D341Med (cell line): ENCODE measurements at places on chromosomes 4 and X.
A peak's percentile ranks its signal among the peaks of the same experiment; 100 is the strongest.

- no peak for DNase-seq
Measured at GRCh38 chr4:110394871-110395270, 81.1 kb upstream of the ENPEP start.

DNA sequence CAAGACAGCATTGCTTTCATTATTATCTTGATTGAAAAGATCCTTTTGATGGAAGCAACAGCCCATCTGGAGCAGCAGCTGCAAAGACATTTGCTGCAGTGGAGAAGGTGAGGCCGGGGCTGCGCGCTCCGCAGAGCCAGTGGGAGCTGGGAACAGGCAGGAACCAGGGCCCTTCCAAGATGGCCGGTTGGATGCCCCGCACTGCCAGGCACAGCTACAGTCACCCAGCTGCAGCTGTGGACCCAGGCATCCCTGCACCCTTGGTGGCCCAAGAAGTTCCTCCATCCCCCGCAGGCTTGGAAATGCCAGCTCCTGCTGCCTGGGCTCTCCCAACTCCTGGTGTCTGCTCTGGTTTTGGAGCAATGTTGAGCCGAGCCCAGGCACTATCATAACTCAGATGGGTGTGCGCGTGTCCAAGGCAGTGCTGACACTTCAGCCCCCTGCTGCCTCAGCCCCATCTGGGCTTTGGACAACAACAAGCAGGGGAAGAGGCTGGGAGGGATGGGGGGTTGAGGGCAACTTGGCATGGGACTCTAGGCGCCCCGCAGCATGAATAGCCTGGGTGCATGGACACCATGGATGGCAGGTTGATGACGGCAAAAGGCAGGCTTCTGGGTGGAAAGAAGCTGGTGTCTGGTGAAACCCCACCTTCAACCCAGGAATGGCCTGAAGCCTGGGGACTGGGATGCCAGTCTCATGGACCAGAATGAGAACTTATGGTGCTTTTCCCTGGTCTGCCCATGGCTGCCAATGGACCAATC lies 371.8 kb downstream of the FSTL5 start:
- DNase-seq = no peak

DNA sequence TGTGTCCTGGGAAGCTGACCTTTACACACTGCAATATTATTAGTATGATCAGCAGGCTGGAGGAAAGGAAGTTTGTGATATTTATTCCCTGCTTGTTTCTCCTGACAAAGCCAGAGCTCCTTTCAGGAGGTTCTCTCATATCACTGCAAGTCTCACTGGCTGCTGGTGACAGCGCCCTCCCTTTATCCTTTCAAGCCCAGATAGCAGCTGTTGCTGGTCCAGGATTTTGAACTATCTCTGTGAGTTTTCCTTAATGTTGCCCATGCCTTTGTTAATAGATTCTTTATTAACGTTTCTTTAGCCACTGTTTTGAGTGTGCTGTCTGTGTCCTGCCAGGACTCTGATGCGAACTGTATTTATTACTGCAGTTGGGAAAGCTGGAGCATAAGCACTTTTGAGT lies 518.7 kb downstream of the C4orf33 start:
- DNase-seq = no peak

DNA sequence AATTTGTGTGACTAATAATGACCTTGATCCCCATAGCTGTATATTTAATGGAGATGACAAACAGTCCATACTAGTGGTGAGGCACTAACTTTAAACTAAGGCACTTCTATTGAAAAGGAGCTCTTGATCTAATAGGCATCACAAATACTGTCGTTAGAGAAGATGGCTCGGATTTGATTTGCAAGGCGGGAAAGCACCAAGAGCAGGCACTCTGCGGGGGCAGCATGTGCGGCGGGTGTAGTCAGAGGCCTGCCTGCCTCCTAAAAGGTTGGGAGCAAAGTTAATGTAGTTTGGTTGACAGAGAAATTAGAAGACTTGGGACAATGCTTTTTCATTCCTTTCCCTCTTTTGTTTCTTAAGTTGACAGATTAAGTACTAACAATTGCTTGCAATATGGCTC lies 278.8 kb downstream of the CFAP299 start:
- DNase-seq = no peak

GRCh38 chrX:23854945-23855344 lies 52.8 kb downstream of the APOO start:
- DNase-seq = no peak

GRCh38 chr4:113837397-113837796 lies 75.9 kb upstream of the CAMK2D start:
- no peak for DNase-seq

GRCh38 chrX:84320023-84320422 lies 132.0 kb upstream of the RPS6KA6 start:
- no peak for DNase-seq

DNA sequence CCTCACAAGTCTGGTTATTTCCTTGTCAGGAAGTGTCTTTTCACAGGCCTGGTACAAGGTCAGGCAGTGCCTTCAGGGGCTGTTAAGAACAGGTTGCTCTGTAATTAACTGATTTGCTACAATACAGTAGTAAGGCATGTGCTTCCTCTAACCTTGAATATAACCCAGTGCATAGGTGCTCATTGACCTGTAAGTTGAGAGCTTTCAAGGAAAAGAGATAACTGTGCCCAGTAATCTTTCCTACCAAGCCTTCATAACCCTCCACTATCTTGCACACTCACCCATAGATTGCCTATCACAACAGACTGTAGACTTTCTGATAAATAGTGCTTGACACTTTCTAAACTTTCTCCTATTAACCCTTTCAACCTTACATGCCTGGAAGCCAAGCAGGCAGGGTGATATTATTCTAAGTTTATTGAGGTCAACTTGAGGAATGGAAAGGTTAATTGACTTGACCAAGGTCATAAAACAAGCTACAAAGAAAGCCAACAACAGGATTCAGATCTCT lies 148.1 kb downstream of the PPARGC1A start:
- DNase-seq = no peak

DNA sequence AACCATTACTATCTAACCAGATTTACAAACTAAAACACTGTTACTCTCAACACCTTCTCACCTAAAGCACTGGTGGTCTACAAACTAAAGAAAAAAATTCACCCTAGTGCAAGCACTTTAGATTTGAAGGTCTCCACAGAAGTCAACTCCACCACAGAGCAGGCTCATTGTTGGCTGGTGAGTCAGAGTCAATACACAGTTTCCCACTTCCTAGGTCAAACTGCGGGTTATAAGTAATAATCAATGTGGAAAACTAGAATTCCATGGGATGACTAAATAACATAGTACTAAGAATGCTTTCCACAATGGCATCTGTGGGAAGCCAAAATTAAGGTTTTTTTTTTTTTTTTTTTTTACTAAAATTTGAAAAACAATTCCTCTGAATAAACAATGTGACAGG lies 191.8 kb downstream of the PDGFC start:
- DNase-seq = no peak

DNA sequence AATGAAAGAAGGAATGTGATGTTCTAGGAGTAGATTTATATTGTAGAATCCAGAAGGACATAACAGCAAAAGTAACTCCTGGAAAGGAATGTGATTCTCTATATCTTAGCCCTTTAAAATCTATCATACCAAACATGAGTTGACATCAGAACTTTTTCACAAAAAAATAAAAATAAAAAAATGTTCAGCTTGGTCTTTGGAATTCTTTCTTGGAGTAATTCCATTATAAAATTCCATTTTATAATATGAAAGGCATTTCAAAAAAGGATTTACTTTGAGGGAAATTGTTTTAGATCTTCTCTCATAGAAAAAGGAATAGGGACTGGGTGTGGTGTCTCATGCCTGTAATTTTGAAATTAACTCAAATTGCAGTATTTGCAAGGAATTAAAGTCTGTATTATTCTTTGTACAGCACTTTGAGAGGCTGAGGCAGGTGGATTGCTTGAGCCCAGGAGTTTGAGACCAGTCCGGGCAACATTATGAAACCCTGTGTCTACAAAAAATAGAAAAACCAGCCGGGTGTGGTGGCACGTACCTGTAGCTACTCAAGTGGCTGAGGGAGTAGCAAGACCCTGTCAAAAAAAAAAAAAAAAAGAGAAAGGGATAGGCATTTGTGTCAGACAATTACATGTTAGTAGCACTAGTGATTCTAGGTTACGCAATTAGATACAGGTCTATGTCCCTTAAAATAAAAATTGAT lies 134.9 kb downstream of the SLC4A4 start:
- DNase-seq = no peak

- DNase-seq = no peak
Measured at GRCh38 chr4:15117270-15117946, 115.1 kb downstream of the CPEB2 start.

DNA sequence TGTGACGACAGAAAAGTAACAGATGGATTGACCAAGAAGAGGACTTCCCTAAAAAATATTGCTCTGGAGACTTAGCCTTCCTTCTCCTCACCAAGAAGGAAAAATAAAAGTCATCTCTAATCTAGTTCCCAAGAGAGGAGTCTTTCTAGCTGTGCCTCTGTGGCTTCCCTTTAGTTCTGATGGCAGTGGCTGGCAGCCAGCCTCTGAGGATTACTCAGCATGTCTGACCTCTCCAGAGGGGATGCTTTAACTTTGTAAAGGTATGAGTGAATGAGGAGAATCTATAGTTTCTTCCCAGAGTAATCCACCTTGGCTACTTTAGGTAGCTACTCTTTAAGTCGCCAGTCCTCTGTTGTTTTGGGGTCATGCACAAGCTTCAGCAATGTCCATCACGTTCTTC lies 163.9 kb upstream of the KIT start:
- no peak for DNase-seq

DNA sequence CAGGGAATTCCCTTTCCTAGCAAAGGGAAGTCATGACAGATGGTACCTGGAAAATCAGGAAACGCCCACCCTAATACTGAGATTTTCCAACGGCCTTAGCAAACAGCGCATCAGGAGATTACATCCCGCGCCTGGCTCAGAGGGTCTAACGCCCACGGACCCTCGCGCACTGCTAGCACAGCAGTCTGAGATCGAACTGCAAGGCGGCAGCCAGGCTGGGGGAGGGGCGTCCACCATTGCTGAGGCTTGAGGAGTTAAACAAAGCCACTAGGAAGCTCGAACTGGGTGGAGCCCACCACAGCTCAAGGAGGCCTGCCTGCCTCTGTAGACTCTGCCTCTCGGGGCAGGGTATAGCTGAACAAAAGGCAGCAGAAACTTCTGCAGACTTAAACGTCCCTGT lies 507.7 kb downstream of the ZIC3 start:
- no peak for DNase-seq

DNA sequence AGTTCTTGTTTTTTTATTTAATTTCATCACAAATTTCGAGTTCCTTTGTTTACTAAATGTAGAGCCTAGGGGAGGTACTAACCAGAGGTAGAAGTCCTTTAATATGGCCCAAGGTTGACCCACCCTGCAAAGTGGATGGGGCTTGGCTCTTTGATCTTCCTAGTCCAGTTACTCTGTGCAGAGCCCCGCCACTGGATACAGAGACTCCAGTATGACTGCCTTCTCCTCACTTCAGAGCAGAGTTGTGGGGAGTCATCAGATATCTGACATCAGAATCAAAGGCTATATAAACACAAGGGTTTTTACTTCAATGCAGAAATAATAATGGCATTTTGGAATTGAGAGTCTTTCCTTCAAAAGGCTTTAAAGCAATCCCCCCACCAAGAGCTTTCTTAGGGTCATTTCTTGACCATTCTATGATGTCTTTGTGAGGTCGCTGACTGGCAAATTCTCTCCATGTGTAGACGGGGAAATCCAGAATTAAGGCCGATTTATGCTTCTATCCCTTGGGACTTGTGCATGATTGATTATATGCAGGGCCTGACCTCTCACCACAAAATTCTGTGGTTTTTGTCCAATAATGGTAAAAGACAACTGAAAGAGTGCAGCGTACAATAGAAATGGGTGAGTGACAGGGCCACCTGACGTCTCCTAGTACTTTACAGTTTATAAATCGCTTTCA lies 88.3 kb upstream of the CITED1 start:
- DNase-seq = no peak

- DNase-seq = no peak
Measured at GRCh38 chr4:147361726-147362125, 119.2 kb upstream of the EDNRA start.

DNA sequence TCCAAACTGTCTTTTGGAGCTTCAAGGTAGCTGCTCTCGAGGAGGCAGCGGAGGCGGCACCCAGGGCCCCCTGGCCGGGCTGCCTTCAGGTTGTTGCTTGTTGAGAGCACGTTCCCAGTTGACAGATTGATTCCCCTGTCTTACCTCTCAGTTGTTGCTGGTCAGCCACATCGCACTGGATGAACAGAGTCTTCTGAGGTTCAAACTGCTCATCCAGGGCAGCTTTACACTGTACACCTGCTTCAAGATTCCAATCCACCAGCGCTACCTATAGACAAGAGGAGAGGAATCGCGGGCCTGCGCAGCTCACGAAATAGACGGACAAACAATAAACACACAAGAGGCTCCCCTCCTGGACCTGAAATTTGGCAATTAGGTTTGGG lies 497 bp downstream of the HPGD start:
- DNase-seq = peak; percentile 35

GRCh38 chrX:16528620-16529019 lies 121.3 kb upstream of the S100G start:
- no peak for DNase-seq

- DNase-seq = no peak
Measured at GRCh38 chr4:76644831-76645485, 209.9 kb downstream of the SHROOM3 start.

- DNase-seq = peak; percentile 81
Measured at GRCh38 chr4:145557720-145558119, 61.5 kb upstream of the MMAA start.

- no peak for DNase-seq
Measured at GRCh38 chr4:11912886-11913285, 484.2 kb upstream of the HS3ST1 start.

- DNase-seq = no peak
Measured at GRCh38 chr4:76407440-76408119, 13.4 kb downstream of the CCDC158 start.

- no peak for DNase-seq
Measured at GRCh38 chr4:61427818-61428495, 227.8 kb downstream of the ADGRL3 start.

DNA sequence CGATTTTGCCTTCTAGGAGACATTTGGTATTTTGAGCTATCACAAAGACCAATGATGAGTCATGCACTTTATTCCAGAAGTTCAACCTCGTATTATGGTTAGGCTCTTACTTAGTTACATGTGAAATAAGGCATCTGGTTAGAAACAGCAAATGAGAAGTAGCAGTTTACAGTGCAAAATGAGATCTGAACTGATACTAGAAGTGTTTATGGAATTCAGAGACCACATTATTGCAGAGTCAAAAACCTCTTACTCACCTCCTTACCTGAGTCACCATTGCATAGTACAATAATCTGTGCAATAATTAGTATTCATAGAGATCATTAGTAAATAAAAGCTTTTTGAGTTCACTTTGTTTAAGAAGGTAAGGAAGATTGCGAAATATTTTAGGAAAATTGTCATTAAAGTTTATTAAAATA lies 38.7 kb downstream of the SEC24B start:
- DNase-seq = no peak
